ENCODE measurements at places on chromosomes 5 and 9.

DNA sequence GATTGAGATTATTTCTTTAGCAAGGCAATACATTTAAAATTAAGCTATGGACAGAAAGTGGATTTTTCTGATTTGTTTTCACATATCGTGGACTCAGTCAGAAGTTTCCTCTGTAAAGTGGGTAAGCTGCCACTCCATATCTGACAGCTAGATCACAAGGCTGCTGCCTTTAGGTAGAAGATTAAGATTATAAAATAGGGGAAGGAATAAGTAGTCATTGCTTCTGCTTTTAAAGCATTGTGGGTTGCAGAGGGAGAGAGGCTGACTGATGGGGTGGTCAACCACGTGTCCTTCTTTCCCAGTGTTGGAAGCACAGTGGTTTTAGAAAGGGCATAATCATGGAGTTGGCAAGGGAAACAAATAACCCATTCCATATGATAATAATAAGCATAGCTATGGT, 74.3 kb upstream of the MOCS2 start:
- no peak for DNase-seq

DNA sequence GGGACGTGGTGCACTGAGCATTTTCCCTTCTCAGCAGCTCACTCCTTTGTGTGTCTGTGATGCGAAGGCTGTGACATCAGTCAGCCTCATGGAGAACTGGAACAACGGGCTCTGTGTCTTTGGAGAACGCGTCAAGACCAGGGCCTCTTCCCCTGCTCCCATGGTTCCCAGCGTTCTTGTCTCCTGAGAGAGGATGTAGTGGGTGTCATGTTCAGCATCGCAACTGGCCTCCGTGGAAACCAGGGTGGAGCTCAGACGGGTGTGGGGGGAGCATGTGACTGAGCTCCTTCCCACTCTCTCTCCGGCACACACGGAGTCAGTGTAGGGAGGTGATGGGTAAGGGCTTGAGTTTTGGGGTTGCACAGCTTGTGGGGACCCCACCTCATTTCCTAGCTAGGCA, 59.7 kb downstream of the TENT4A start:
- no peak for DNase-seq

- peak; percentile 43 for DNase-seq
These were observed 1.5 kb upstream of the GABBR2 start for GRCh38 chr9:98709968-98710965.

GRCh38 chr5:131396015-131396414, 132.2 kb downstream of the CDC42SE2 start:
- DNase-seq = no peak

- DNase-seq = no peak
These were observed 141.6 kb downstream of the NR3C1 start for GRCh38 chr5:143261748-143262392.

DNA sequence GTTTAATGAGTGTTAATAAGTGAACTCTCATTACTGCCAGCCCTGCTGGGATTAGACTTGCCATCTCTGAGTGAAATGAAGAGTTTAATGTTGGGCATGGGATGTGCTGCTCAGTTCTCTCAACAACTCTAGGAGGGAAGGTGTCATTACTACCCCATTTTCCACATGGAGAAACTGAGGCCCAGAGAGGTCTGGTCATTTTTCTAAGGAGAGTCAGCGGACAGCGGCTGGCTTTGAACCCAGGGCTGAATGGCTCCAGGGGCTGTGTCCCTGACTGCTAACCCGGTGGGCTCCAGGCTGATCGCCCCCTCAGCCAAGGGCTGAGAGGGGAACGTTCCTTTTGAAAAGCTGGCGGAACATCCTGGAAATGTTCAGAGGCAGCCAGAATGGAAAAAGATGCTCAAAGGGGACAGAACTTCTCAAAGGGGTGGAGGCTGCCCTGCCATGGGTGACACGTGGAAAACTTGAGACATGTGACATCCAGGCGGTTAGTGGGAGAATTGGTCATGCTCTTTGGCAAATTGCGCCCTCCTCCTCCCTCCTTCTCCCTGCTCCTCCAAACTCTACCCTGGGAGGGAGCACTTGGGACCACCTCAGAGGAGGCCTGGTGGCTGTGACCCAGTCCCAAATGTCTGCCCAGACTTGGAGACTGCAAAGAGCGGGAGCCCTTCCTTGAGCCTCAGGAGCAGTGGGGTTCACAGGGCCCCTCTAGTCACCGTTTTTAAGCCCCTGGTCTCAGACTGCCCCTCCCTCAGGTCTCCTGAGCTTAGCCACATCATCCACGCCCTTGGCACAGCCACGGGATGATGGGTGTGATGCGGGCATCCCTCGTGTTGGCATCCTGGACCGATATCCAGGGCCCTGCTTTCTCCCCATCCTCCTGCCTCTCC, 28.7 kb downstream of the DNM1 start:
- DNase-seq = no peak

DNA sequence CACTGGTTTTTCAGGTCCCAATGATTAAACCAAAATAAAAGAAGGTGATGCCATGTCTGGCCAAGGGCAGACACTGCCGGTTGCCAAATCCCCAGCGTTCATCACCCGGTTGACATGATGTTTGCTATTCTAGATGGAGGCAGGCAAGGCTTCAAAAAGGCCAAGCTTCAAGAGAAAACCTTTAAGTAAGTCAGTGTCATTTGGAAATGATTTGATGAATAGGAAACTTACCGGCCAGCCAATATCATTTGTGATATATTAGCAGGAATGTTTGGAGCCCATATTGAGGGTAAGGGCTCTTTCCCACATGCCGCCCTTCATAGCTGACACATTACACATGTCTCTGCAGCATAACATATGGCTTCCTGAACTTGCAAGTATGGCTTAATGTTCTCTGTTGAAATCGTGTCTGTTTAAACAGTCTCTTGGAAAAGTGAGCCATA, 89.5 kb upstream of the TTC23L start:
- no peak for DNase-seq
